Naive thymus-derived CD4-positive, alpha-beta T cell (primary cell): ENCODE measurements at places on chromosomes 13 and 19. TPM values are rescaled to one million over a fixed set of nuclear protein-coding genes. Genes with fewer than 3 reads are reported as not detected.

The MISP3 gene
- polyA plus RNA-seq, result 0.18 TPM

The ZNF613 gene
- polyA plus RNA-seq, result 3.3 TPM

The KLHL1 gene
- not detected for polyA plus RNA-seq

The NLRP9 gene
- polyA plus RNA-seq, result not detected

DNA sequence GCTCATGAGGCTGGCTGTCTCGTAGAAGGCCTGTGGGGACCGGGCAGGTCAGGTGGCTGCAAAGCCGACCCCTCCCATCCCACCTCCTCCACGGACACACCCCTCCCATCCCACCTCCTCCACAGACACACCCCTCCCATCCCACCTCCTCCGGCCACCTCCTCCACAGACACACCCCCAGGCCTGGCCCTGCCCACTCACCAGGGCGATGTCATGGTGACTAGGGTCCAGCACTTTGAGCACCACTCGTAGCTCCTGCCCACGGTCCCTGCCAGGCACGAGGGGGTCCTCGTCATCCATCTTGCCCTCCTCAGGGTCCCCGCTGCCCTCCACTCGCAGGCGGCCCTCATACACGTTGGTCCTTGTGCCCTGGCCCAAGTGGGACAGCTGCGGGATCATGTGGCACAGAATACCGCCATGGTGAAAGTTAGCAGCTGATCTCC is 18.8 kb downstream of the TYK2 start:
- DNase-seq, result no peak
- H3K27ac ChIP-seq, result no peak overlapping the region
- no peaks in the 10 kb centered on the region for H3K4me1 ChIP-seq
- H3K27me3 ChIP-seq, result no peaks in the 10 kb centered on the region
- H3K36me3 ChIP-seq, result peaks cover 96% of the 10 kb centered on the region

- peak overlapping the region; percentile 81 for H3K27ac ChIP-seq
- H3K4me3 ChIP-seq, result peak overlapping the region; percentile 73
- H3K4me1 ChIP-seq, result peaks cover 16% of the 10 kb centered on the region
- no peak for DNase-seq
- no peaks in the 10 kb centered on the region for H3K36me3 ChIP-seq
Measured at GRCh38 chr19:3625996-3626472, 556 bp downstream of the CACTIN start.

DNA sequence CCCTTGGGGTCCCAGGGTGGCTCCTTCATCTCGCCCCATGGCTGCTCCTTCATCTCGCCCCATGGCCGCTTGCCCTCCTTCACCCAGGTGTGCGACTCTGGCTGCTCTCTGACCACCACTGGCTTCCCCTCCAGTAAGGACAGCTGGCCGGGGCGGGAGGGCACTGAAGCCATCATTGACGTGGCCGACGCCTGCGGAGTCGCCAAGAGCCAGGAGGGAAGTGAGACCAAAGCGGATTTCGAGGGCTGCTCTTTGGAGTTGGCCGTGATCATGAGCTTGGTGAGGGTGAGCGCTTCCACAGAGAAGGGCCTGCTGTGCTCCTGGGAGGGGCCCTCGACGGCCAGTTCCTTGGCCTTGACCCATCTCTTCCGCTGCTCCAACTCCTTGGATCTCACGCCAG is 4.0 kb upstream of the COX6B2 start:
- H3K4me3 ChIP-seq, result no peak overlapping the region
- H3K27me3 ChIP-seq, result no peaks in the 10 kb centered on the region
- DNase-seq, result no peak
- H3K4me1 ChIP-seq, result peaks cover 1% of the 10 kb centered on the region

DNA sequence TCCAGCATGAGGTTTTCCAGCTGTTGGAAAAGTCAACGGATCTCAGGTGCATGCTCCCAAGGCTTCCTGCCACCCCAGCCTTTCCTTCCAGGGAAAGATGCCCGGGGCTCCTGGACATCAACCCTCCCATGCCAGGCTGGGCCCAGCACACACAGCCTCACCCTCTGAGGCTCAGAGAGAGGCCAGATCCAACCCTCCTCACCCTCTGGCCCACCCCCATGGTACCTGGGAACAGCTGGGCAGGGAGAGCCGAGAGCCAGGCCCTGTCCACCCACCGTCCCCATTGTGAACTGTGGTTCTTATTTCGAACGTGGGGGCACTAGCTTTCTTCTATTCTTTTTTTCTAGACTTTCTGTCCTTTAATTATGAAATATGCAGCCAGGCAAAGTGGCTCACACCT is 9.9 kb upstream of the CCNP start:
- H3K4me1 ChIP-seq, result no peaks in the 10 kb centered on the region
- H3K27ac ChIP-seq, result no peak overlapping the region
- H3K36me3 ChIP-seq, result peaks cover 88% of the 10 kb centered on the region
- no peaks in the 10 kb centered on the region for H3K27me3 ChIP-seq

GRCh38 chr19:3387645-3388589 is 21.5 kb downstream of the NFIC start:
- H3K36me3 ChIP-seq, result no peaks in the 10 kb centered on the region
- no peaks in the 10 kb centered on the region for H3K27me3 ChIP-seq
- H3K27ac ChIP-seq, result no peak overlapping the region
- H3K4me3 ChIP-seq, result no peak overlapping the region

DNA sequence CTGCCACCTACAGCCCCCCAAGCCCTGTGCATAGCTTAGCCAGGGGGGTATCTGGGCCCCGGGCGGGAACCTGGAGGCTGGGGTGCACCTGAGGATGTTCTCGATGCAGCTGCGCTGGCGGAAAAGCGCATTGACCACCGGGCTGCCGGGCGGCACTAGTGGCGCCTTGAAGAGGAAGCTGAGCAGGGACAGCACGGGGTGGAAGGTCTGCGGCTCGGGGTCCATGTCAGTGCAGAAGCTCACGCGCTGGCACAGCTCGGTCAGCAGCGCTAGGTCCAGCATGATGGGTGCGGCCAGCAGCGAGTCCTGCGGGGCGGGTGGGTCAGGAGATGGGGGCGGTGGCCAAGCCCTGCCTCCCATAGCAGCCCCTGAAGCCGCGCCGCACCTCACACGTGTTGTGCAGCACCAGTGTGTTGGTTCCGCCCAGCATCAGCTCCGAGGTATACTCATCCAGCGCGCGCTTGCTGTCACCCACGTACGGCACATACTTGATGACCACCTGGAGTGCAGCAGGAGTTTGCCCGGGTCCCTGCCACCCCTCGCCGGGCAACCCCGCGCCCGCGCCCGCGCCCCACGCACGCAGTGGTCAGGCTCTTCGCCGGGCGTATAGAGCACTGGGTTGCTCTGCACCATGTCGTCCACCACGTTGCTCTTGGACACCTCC is 2.6 kb downstream of the ISYNA1 start:
- no peaks in the 10 kb centered on the region for H3K36me3 ChIP-seq
- no peak overlapping the region for H3K4me3 ChIP-seq
- no peak for DNase-seq
- no peaks in the 10 kb centered on the region for H3K27me3 ChIP-seq

DNA sequence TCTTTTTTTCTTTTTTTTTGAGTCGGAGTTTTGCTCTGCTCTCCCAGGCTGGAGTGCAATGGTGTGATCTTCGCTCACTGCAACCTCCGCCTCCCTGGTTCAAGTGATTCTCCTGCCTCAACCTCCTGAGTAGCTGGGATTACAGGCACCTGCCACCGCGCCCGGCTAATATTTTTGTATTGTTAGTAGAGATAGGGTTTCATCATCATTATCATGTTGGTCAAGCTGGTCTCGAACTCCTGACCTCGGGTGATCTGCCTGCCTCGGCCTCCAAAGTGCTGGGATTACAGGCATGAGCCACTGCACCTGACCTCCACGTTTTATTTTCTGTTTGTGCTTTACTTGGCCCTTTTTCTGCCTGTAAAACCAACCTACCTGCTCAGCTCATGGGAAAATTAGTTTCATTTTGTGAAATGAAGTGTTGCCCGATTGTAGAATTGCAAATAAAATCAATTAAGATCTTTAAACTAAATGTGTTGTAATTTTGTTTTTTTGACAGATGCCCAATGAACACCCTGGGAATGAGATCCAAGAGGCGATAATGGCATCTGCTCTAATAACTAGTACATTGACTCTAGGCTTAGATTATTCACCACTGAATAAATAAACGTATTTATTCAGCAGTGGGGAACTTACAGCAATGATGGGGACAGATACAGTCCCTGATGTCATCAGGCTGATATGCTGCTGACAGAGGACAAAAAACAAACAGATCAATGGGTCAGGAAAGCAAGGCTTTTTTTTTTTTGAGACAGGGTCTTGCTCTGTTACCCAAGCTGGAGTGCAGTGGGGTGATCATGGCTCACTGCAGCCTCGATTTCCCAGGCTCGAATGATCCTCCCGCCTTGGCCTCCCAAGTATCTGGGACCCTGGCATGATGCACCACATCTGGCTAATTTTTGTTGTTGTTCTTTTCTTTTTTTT is 2.2 kb upstream of the RAB11B start:
- H3K27ac ChIP-seq, result no peak overlapping the region
- no peaks in the 10 kb centered on the region for H3K27me3 ChIP-seq
- no peaks in the 10 kb centered on the region for H3K36me3 ChIP-seq
- no peak for DNase-seq
- H3K4me3 ChIP-seq, result no peak overlapping the region
- peaks cover 8% of the 10 kb centered on the region for H3K4me1 ChIP-seq

GRCh38 chr19:33905473-33905936 is 108.8 kb downstream of the KCTD15 start:
- no peak overlapping the region for H3K4me3 ChIP-seq
- DNase-seq, result no peak
- no peaks in the 10 kb centered on the region for H3K4me1 ChIP-seq
- no peaks in the 10 kb centered on the region for H3K27me3 ChIP-seq

- H3K4me3 ChIP-seq, result no peak overlapping the region
- no peak overlapping the region for H3K27ac ChIP-seq
- no peaks in the 10 kb centered on the region for H3K27me3 ChIP-seq
- no peak for DNase-seq
- H3K36me3 ChIP-seq, result no peaks in the 10 kb centered on the region
Measured at GRCh38 chr13:33132644-33133440, 116.6 kb downstream of the KL start.

- H3K4me1 ChIP-seq, result peaks cover under 1% of the 10 kb centered on the region
- H3K27me3 ChIP-seq, result peaks cover 2% of the 10 kb centered on the region
- H3K27ac ChIP-seq, result no peak overlapping the region
- H3K4me3 ChIP-seq, result no peak overlapping the region
- DNase-seq, result no peak
Measured at GRCh38 chr13:113764793-113765563, 6.0 kb downstream of the TMEM255B start.
